AG04450 (cell line): ENCODE measurements at places on chromosomes 3 and 15. TPM values are rescaled to one million over a fixed set of nuclear protein-coding genes. Genes with fewer than 3 reads are reported as not detected.

GRCh38 chr3:18215639-18216038 lies 209.5 kb downstream of the SATB1 start:
- DNase-seq, result no peak

DNA sequence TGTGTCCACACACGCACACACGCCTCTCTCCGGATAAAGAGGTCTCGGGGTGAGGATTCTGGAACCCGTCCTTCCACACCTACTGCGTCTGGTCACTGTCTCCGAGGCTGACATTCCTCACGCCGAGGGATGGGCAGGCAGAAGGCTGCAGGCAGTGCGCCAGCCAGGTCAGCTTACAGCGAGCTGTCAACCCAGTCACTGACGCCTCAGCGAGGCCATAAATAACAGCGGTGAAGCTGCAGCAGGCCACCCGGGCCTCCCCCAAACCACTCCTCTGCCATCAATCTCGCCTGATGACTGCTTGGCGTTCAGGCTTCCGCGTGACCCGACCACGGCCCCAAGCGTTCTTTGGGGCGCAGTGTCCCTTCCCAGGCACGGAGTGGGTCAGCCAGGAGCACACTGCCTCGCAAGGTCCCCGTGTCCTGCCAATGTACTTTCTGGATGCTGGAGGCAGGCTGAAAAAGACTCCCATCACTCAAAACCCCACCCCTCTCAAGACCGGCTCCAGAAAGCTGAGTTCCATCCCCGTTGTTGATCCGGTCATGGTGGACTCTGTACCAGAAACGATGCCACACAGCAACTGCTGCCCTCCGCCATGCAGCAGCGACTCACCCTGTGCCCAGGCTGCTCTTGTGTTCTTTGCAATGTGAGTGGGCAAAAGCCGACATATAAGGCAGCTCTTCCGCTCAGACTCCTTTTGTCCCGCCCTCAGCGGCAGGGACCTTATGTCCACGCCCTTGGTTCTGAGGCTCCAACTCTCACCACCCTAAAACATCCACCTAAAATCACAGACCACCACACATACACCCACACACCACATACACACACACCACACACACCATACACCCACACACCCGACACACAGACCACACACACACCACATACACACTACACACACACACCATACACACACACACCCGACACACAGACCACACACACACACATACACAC lies 27.1 kb downstream of the CPN2 start:
- DNase-seq, result no peak

- no peak for DNase-seq
Measured at GRCh38 chr3:55454611-55455010, 32.5 kb downstream of the WNT5A start.

The GOLGA6D gene
- not detected in 2 replicates for polyA plus RNA-seq

GRCh38 chr3:133377396-133377795 lies 22.5 kb upstream of the BFSP2 start:
- DNase-seq, result peak; percentile 53

The ATP6V1A gene
- polyA plus RNA-seq, result 64.4 and 83.0 TPM in 2 replicates

The ARGFX gene
- polyA plus RNA-seq, result not detected in 2 replicates

The TRIM42 gene
- polyA plus RNA-seq, result not detected in 2 replicates
